ENCODE measurements at places on chromosomes 7 and 10.

DNA sequence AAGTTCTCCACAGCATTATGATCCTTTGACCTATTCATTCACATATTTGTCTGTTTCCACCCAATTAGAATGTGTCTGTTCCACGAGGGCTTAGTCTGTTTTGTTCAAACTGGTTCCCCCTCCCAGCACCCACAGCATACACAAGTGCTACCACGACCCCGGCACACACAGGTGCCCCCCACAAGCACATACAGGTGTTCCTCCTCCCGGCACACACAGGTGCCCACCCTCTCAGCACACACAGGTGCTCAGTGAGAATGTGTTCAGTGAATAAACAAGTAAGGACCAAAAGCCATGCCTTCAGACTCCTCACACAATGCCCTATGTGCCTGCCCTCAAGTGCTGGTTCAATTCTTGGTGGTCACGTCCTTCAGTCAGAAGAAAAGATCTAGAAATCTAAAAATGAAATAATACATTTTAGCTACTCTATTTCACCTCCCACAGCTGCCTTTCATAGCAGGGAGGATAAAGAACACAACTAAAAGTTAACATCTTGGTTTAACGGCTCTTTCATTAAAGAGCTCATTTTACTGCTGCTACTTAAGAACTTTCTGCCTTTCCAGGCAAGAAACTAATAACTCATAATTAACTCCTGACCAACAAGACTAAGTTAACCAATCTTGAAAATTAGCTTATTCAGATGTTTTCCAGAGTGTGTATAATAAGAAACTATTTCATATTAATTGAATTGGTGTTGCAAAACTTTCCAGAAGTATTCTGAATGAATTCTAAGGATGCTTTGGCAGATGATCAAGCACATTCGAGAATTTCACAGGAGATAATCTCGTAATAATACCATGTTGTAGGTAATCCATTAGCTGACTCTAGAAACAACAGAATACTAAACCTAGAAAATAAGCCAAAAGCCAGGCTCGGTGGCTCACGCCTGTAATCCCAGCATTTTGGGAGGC is 2.3 kb downstream of the DNMBP start:
- no peak for DNase-seq

GRCh38 chr10:114326795-114327194 is 77.5 kb downstream of the AFAP1L2 start:
- DNase-seq: no peak

- DNase-seq: no peak
Measured at GRCh38 chr10:5557040-5557721, 32.4 kb downstream of the CALML3 start.

DNA sequence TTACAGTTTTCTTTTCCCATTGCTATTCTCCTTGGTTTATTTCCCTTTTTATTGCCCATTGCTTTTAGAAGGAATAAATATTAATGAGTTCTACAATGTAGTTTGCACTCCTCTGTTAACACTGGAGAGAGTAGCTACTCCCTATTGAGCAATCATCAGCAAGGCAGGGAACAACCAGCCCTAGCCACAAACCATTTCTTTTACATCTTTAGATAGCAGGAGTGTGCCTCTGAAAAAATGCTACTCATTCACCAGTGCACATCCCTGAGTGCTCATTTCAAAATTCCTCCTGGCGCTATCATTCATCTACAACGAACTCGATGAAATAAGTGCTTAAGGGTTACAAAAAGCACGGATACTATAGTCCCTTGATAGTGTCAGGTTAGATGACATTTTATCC is 252.9 kb downstream of the THSD7A start:
- no peak for DNase-seq

DNA sequence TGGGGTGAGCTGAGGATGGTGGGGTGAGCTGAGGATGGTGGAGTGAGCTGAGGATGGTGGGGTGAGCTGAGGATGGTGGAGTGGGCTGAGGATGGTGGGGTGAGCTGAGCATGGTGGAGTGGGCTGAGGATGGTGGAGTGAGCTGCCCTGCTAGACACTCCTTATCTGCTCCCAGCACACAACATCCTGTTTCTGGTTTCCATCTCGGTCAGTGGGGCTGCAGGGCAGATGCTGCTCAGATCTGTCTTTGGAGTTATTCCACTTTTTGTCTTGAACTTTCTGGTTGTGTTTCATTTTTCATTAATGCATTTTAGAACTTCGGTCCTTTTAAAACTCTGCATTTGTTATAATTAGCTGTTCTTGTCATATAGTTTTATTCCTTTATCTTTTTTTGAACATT is 67.9 kb upstream of the ANTXRL start:
- DNase-seq: no peak

- no peak for DNase-seq
Measured at GRCh38 chr7:156515911-156516790, 124.4 kb upstream of the RNF32 start.

DNA sequence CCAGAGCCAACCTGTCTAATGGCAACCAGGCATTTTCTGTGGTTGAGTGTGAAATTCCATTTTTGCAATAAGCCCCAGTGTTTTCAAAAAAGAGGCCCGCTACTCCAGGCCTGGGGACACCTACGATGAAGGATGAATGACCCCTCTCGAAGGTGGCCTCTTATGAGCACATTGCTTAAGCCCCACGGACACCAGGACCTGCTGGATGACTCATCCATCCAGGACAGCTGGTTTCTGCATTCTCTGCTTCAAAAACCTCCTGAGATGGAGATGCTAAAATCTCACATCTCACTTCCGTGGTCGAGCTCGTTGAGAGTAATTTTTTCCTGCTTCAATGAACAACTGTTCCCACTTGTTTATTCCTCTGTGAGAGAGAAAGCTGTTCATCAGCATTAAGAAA is 150.2 kb upstream of the FZD8 start:
- no peak for DNase-seq

- no peak for DNase-seq
Measured at GRCh38 chr10:51705774-51706173, 6.4 kb upstream of the CSTF2T start.

DNA sequence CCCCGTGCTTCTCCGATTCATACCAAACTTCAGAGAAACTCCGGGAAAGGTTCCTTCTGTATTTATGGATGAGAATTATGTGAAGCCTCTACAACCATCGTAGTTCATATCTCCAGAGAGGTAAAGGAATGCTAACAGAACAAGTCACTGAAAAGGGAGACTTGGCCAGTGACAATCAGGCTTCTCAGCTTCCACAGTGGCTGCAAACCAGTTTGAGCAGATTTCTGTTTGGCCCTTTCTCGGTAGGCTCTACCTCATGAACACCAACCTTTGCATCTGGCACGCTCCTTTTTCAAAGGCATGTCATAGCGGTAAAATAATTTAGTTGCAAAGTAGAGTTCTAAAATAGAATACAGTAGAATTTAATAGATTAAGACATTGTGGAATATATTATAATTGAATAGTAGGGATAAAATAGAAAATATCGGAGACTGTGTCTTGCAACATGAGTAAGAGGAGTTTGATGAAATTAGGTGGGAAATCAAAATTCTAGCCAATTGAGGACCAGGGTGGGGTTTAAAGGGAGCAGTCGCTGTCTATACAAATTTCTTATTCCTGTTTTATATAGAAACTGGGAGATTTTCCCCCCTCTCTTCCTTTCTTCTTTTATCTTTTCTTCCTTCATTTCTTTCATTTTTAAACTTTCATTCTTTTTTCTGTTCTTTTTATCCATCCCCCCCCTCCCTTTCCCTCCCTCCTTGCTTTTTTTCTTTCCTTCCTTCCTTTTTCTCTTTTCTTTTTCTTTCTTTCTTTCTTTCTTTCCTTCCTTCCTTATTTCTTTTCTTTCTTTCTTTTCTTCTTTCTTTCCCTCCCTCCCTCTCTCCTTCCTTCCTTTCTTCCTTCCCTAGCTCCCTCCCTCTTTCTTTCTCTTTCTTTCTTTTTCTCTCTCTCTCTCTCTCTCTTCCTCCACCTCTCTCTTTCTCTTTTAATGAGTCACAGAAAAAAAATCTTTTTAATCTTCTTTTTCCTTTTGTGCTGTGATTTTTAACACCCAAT is 161.5 kb upstream of the KLF6 start:
- no peak for DNase-seq

- DNase-seq: no peak
Measured at GRCh38 chr10:29266641-29267040, 22.2 kb upstream of the LYZL1 start.

- no peak for DNase-seq
Measured at GRCh38 chr7:128446306-128446705, 9.4 kb upstream of the HILPDA start.

- no peak for DNase-seq
Measured at GRCh38 chr7:22586101-22586785, 86.3 kb upstream of the STEAP1B start.

GRCh38 chr10:22193945-22194344 is 23.9 kb downstream of the EBLN1 start:
- no peak for DNase-seq

DNA sequence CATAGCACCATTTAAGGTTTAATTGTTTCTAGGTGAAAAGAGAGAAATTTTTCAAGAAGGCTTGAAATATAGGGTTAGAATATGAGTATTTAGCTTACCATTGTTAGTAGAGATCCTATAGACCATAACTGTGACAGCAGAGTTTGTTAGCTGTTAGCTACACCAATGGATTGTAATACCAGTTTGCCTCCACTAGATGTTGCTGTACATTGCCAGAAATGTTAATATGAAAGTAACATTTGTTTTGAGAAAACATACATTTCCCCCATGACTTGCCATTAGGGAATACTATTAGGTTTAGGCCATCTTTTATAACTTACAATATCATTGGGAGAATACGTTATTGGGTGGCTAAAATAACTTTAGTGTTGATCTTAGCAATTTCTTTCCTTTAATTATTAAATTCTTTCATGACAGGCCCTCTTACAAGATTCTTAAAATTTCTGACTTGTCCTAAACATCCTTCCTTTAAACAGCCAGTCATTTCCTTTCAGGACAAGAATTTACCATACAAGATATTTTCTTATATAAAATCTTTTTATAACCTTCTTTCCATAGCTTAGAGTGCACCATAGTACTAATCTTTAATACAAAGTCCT is 39.5 kb downstream of the ZNF117 start:
- DNase-seq: peak; percentile 34

- DNase-seq: no peak
Measured at GRCh38 chr10:34015700-34016099, 681.2 kb upstream of the NRP1 start.

- DNase-seq: no peak
Measured at GRCh38 chr7:130334274-130334673, 10.3 kb upstream of the CPA5 start.

DNA sequence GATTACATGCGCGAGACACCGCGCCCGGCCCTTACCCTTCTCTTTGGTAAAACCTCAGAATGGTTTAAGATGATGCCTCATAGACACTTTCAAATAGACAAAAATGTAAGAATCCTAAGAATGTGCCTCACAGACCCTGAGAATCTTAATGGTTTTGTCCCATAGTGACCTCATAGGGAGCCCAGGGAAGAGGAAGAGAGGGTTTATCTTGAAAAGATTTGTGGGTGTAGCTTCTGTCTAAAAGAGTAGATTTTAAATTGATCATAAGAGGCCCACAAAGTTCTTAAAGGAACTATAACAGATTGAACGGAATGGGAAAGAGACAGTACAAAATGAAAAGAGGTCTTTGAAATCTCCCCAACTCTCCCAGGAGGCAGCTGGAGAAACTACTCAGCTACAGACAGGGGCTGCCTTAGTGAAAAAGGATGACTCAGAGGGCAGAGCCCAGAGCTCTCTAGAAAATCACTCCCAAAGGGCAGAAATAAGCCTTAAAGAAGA is 220.6 kb downstream of the ADRA2A start:
- DNase-seq: no peak

DNA sequence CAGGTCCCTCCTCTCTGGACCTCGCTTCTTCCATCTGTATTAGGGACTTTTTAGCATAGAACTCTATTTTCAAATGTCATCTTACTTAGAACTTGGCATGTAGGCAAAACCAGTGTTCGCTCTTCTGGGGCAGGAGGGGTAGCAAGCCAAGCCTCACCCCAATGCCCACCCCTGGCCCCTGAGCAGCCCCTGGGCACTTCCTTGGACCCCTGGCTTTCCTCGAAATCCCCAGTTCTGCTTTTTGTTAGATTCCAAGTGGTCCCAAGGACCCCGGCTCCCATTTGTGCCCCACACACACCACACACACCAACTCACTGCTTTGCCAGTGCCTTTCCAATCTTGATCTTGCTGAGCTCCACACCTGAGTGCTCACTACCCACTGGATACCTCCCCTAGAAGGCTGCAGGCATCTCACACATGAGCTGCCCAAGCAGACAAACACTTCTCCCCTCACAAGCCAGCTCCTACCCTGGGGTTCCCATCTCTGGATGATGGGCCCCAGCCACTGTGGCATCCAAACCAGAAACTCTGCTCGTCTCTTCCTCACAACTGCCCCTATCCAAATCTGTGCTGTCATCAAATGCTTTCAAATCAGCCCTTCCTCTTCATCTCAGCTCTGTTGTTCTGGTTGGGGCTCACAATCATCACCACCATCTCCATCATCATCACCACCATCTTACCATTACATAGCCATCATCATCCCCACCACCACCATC is 167.9 kb upstream of the ZMIZ1 start:
- DNase-seq: no peak

- DNase-seq: no peak
Measured at GRCh38 chr7:194252-195009, 2.1 kb downstream of the FAM20C start.

- no peak for DNase-seq
Measured at GRCh38 chr10:113007821-113008220, 57.8 kb downstream of the TCF7L2 start.

DNA sequence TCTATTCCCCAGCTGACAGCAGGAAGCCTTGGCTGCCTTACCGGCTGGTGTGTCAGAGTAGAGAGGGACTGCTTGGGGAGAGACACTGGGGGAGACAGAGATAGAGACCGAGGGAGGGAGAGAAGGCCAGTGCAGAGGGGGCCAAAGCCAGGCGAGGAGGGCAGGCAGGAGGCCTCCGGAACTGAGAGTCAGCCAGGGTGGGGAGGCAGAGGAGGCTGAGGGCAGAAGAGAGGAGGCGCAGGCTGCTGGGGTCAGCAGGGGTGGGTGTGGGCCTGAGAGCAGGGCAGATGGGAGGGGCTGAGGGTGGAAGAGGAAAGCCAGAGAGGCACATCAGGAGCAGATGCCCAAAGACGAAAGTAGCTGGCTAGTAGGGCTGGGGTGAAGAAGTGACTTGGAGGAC is 57.2 kb upstream of the PAX2 start:
- no peak for DNase-seq

DNA sequence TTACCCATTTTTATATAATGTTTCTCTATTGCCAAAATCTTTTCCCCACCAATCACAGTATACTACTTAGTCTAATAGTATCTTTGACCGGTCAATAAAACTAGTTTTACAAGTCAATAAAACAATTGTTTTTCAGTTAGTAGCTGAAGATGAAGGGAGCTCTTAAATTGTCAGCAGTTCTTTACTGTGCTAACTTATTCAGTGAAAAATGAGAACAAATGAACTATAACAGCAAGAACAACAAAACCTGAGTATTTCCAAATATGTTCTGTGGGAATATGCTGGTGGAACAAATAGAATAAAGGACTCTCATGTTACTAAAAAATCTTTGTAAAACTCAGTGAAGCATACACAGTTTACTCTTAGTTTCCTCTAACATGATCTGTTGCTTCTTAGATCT is 134.0 kb downstream of the SEMA3D start:
- no peak for DNase-seq

- DNase-seq: no peak
Measured at GRCh38 chr7:21358648-21359047, 69.2 kb upstream of the SP4 start.

GRCh38 chr10:130337305-130337640 is 201.1 kb downstream of the GLRX3 start:
- DNase-seq: no peak

- DNase-seq: no peak
Measured at GRCh38 chr10:133124357-133125211, 35.4 kb upstream of the KNDC1 start.

GRCh38 chr10:69492091-69492745 is 41.0 kb downstream of the TSPAN15 start:
- no peak for DNase-seq

GRCh38 chr10:114207349-114207748 is 28.2 kb downstream of the TDRD1 start:
- DNase-seq: no peak
